ENCODE measurements at places on chromosomes 12 and 14.
A peak's percentile ranks its signal among the peaks of the same experiment; 100 is the strongest.

GRCh38 chr14:95505030-95505589 is 11.3 kb downstream of the SYNE3 start:
- DNase-seq, result no peak

DNA sequence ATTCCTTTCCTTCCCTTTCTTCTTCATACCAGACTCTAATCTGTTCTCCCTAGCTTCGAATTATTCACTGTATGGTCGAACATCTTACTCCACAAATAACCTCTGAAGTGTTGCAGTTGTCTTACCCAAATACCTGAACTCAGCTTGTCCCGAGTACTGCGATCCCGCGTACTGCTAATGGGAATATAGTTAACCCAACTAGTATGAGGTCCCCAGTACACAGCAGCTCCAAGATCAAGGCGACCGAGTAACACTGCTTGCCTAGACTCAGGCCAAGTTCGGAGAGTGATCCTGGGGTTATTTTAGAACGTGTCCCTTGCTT is 462 bp upstream of the ETNK1 start:
- no peak for DNase-seq

- DNase-seq, result peak; percentile 55
Measured at GRCh38 chr12:53324113-53324778, 2.8 kb upstream of the AAAS start.

- DNase-seq, result no peak
Measured at GRCh38 chr12:1912580-1913376, 5.7 kb downstream of the CACNA2D4 start.

- no peak for DNase-seq
Measured at GRCh38 chr12:1911598-1912575, 6.6 kb downstream of the CACNA2D4 start.

- DNase-seq, result no peak
Measured at GRCh38 chr12:87667378-87667777, 361.8 kb downstream of the C12orf50 start.

- DNase-seq, result no peak
Measured at GRCh38 chr12:121673013-121673511, 3.6 kb upstream of the MORN3 start.

GRCh38 chr14:66501592-66501991 is 6.4 kb upstream of the GPHN start:
- DNase-seq, result no peak

- no peak for DNase-seq
Measured at GRCh38 chr14:37167151-37168047, 5.0 kb downstream of the SLC25A21 start.

GRCh38 chr12:40123496-40123895 is 17.6 kb upstream of the SLC2A13 start:
- no peak for DNase-seq

GRCh38 chr12:76247992-76248391 is 100.2 kb downstream of the BBS10 start:
- DNase-seq, result no peak

DNA sequence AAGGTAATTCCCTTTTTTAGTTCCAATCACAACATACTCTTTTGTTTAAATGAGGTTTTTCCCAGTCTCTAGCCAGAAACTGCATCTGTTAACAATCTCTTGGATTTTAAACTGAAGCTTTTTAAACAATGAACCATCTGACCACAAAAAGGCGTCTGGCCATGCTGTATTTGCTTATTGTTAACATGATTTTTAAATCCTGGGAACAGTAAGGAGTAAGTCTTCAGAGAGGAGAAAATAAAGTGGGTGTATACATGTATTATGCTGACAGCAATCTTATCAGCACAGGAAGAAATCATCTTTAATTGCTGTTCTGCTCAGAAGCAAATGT is 106.2 kb downstream of the DAAM1 start:
- DNase-seq, result no peak
